Trophoblast cell (in vitro differentiated cells and primary cell): ENCODE measurements at places on chromosomes 7 and 10.

DNA sequence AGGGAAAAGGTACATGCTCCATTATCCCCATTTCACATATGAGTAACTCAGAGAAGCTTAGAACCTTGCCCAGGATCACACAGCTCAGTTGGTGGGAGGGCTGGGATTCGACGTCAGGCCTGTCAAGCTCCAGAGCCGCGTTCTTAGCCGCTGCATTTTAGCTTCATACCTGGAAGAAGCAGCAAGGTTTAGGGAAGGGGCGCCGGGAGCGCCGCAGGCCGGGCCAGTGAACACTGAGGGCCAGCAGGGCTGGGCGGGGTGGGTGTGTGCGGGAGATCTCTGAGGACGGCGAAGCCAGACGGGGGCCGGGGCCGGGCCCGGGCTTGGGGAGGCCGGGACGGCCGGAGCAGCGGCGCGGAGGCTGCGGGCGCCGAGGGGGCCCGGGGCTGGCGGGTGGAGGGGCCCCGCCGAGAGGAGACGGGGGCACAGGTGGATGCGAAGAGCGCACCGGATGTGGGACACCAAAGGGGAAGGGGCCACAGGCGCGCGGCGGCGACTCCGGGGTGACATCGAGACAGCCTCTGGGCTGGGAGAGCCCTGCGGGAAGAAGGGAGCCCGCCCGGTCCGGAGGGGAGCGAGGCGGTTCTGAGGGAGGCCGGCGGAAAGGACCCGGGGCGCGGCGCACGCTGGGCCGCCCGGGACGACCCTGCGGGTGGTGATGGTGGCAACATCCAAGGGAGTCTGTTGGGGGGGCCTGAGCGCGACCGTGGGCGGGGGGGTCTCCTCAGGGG lies 498 bp downstream of the NDST2 start:
- no peak overlapping the region for H3K27ac ChIP-seq
- H3K36me3 ChIP-seq: peaks cover 38% of the 10 kb centered on the region
- peak; percentile 45 for DNase-seq
- H3K4me3 ChIP-seq: peak overlapping the region; percentile 75

DNA sequence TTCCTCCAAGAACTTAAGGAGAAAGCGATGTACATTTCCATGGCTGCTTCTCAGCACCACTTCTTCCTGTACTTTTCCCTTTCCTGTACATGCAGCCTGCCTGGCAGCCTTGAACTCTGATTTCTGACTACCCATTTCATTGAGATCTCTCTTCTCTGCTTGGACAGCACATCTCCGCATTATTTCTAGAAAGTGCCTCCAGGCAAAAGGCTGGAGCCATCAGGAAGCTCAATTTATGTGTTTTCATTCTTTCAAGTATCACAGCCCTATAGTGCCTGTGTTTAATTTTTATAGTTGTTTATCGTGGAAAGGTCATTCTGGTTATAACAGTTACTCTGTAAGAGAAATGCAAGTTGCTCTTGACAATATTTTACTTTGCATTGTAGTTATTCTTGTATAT lies 688.0 kb upstream of the ANKRD30A start:
- no peaks in the 10 kb centered on the region for H3K4me1 ChIP-seq
- H3K27ac ChIP-seq: no peak overlapping the region
- H3K36me3 ChIP-seq: no peaks in the 10 kb centered on the region
- H3K27me3 ChIP-seq: no peaks in the 10 kb centered on the region
- no peak overlapping the region for H3K4me3 ChIP-seq

GRCh38 chr10:11345224-11346054 lies 266.0 kb downstream of the USP6NL start:
- peak; percentile 57 for DNase-seq
- H3K36me3 ChIP-seq: no peaks in the 10 kb centered on the region
- no peak overlapping the region for H3K4me3 ChIP-seq
- H3K27me3 ChIP-seq: no peaks in the 10 kb centered on the region

DNA sequence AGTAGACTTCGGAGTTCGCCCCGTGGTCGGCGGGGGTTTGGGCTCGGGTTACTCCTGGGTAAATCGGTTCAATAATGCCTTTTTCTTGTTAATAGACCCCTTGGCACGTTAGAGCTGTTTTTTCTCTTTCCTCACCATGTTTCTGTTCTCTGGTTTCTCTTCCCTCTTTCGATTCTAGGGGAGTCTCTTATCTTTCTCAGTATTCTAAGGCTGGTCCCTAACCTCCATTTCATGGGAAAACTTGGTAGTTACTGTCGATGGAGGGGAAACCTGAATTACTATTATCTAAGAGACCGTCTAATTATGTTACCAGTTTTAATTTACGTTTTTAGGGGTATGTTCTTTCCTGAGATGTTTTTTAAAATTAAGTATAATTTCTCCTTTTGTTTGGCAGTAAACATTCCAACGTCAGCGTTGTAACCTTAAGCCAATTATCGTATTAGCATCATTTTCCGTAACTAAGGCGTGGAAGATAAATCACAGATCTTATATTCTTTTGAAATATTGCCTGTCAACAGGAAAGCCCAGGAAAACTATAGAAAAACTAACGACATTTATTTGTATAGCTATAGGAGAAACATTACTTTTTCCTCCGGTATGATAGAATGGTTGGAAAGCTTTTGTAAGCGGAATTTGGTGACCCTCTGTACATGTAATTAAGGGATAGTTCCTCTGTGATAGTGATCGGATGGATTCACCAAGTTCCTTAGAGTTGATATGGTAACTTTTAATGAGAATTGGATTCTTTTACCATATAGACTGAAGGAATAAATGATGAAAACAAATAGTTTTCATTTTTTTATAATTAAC lies 847 bp downstream of the BTAF1 start:
- H3K4me3 ChIP-seq: peak overlapping the region; percentile 95
- peaks cover 2% of the 10 kb centered on the region for H3K4me1 ChIP-seq
- H3K36me3 ChIP-seq: peaks cover 3% of the 10 kb centered on the region
- no peaks in the 10 kb centered on the region for H3K27me3 ChIP-seq
- peak; percentile 58 for DNase-seq

GRCh38 chr7:120966961-120967360 lies 16.4 kb downstream of the ING3 start:
- no peak for DNase-seq
- H3K27me3 ChIP-seq: no peaks in the 10 kb centered on the region
- no peak overlapping the region for H3K27ac ChIP-seq
- no peak overlapping the region for H3K4me3 ChIP-seq

GRCh38 chr7:30281791-30282190 lies 2.6 kb upstream of the ZNRF2 start:
- H3K4me1 ChIP-seq: no peaks in the 10 kb centered on the region
- H3K27ac ChIP-seq: no peak overlapping the region
- no peak for DNase-seq

- peaks cover 21% of the 10 kb centered on the region for H3K4me1 ChIP-seq
- H3K4me3 ChIP-seq: peak overlapping the region; percentile 55
- peaks cover 32% of the 10 kb centered on the region for H3K27me3 ChIP-seq
- no peaks in the 10 kb centered on the region for H3K36me3 ChIP-seq
These were observed 1.2 kb upstream of the WNT2 start for GRCh38 chr7:117323851-117324711.

DNA sequence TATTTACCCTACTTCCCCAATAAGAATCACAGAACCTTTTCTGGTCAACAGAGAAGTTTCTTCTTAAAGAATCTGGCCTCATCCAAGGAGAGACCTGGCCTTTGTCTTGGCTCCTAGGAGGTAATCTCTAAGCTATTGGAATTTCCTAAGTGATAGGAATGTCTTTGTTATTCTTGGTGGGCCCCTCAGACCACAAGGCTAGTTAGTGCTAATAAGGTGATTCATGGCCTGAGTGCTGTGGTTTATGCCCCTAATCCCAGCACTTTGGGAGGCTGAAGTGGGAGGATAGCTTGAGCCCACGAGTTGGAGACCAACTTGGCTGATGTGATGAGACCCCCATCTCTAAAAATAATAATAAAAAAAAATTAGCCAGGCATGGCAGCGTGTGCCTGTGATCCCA lies 60.0 kb upstream of the CYP2C18 start:
- peaks cover 12% of the 10 kb centered on the region for H3K4me1 ChIP-seq
- H3K4me3 ChIP-seq: no peak overlapping the region
- H3K36me3 ChIP-seq: no peaks in the 10 kb centered on the region
- H3K27me3 ChIP-seq: no peaks in the 10 kb centered on the region

DNA sequence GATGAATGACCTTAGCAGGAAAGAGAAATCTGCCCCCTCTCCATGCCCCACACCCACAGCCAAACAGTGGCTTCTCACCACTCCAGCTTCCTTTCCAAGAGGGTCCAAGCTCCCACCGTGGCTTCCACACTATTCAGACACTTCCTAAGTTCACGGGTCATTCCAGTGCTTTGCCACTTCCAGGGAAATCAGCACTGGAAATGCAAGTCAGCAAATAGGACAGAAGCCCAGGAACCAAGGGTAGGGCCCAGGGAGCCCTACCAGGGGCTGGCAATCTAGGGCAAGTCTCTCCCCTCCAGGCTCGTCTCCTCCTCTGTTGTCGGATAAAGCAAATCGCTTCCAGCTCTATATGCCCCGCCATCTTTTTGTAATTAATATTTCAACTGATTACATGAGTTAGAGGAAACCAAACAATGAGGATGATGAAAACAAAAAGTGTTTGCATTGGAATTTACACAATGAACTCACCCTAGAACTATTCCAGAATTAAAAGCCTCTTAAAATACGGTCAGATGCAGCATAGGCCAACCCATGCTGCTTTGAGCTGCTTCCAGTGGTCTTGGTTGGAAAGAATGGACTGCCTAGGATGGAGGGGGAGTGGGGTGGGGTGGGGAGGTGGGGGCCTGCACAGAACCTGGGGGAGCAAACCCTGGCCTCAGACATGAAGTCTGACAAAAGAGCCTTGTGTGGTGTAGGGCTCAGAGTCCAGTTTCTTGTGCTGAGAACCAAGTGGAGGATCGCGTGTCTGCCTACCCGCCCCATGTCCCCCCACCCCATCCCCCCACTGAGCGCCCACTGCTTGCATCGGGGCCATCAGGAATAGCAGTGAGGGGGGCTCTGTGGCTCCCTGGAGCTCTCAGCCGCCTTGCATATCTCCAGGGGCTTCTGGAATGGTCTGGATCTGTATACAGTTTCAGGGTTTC lies 74.6 kb upstream of the CPXM2 start:
- H3K27me3 ChIP-seq: no peaks in the 10 kb centered on the region
- H3K36me3 ChIP-seq: no peaks in the 10 kb centered on the region
- no peak overlapping the region for H3K27ac ChIP-seq
- no peak overlapping the region for H3K4me3 ChIP-seq

DNA sequence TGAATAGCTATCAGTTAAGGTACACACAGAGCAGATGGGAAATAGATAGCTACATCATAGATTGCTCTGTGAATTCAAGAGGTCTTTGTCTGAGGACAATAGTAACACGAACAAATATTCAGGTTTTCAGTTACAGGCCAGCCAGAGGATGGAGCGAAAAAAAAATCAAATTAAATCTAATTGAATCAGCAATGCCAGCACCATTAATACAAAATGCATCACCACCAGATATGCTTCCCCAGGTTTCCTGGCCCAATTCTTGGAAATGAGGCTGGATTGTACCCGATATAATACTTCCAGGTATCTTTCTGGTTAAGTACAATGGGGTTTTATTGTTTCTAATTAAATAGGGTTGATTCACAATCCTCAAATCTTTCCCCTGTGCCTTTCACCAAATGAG lies 975.8 kb upstream of the AUTS2 start:
- no peaks in the 10 kb centered on the region for H3K27me3 ChIP-seq
- H3K36me3 ChIP-seq: no peaks in the 10 kb centered on the region
- H3K4me3 ChIP-seq: no peak overlapping the region

DNA sequence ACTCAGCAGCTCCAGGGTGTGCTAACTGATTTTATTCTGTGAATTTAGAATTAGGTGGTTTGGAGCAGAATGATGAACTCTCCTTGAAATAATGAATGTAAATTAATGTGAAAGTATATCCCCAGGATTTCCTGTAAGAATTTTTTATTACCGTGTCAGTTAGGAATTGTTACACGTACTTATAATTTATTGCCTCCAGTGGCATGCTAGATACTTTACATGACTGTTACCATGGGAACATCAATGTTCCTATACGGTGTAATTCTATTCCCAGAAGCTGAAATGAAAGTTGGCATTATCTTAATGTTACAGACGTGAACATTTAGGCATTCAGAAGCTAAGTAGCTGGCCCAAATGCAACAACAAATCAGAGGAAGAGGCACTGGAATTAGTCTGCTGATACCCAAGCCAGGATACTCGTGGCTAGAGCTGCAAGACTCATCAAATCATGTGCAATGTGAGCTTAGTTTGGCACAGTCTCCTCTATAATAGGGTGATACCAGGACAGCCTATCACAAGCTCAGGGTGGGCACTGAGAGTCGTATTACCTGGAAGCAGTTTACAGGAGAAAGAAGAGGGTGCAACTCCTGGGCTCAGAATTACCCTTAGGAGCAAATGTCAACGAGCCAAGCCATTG lies 30.0 kb upstream of the PRKAR2B start:
- H3K36me3 ChIP-seq: no peaks in the 10 kb centered on the region
- DNase-seq: no peak
- H3K27me3 ChIP-seq: no peaks in the 10 kb centered on the region

- no peaks in the 10 kb centered on the region for H3K4me1 ChIP-seq
- no peak overlapping the region for H3K27ac ChIP-seq
- no peak overlapping the region for H3K4me3 ChIP-seq
- peaks cover 10% of the 10 kb centered on the region for H3K36me3 ChIP-seq
- DNase-seq: peak; percentile 70
These were observed 64.5 kb downstream of the MCMBP start for GRCh38 chr10:119807960-119808697.

GRCh38 chr7:29467193-29467926 lies 96.3 kb upstream of the PRR15 start:
- no peak overlapping the region for H3K4me3 ChIP-seq
- H3K4me1 ChIP-seq: no peaks in the 10 kb centered on the region
- H3K36me3 ChIP-seq: no peaks in the 10 kb centered on the region
- H3K27me3 ChIP-seq: no peaks in the 10 kb centered on the region
- H3K27ac ChIP-seq: no peak overlapping the region
- DNase-seq: no peak

DNA sequence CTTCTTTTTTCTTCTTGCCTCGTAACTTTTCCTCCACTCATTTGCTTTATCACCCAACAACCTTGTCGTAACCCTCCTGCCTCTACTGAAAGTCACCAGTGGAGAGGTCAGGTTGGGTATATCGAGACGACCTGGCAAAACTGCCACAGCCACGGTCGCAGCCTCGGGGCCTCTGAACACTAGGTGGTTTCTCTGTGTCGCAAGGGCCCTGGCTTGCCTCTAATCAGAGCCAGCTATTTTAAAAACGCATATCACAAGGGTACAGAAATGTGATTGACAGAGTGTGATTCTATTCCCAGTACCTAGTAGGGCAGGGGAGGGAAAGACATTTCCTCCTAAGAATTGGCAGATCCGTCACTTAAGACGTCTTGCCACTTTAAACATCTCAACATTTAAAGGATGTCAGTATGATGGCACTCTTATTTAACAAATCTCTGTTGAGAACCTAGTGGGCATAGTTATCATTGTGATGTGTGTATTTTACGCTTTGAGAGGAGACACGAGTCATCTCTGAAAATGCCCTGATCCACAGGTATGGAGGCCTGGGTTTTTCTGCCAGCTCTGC lies 197.5 kb downstream of the ARHGAP21 start:
- no peak overlapping the region for H3K27ac ChIP-seq
- H3K4me3 ChIP-seq: no peak overlapping the region
- DNase-seq: no peak
- H3K36me3 ChIP-seq: peaks cover 53% of the 10 kb centered on the region

DNA sequence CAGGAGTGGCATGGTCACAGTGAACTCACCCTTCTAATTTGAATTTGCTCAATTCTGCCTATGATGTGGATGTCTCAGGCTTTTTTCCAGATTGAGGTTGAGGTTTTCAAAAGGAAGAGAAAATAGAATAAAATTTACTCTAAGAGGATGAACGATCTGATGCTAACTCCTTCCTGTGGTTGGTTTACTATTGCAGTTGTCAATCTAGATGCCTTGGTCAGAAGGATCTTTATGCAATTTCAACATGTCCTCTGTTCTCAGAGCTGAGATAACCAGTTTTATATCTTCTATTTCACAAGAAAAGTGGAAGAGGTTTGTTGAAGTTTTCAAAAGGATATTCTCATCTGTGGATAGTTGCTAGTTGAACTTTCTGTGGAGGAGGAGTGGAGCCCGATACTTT lies 150.7 kb upstream of the WDR11 start:
- no peaks in the 10 kb centered on the region for H3K4me1 ChIP-seq
- no peak overlapping the region for H3K27ac ChIP-seq
- DNase-seq: no peak
- H3K36me3 ChIP-seq: no peaks in the 10 kb centered on the region
